ENCODE measurements at places on chromosomes 2 and 18.

- DNase-seq, result no peak
These were observed 762 bp upstream of the SPOPL start for GRCh38 chr2:138500592-138501424.

GRCh38 chr2:18349421-18349820 is 211.0 kb downstream of the RDH14 start:
- no peak for DNase-seq

- DNase-seq, result no peak
These were observed at the start of gene FBLN7 for GRCh38 chr2:112138159-112139032. Gene FBLN7 (plus strand): TSS chr2:112138385. CDS start chr2:112138656, 271 bp downstream.

DNA sequence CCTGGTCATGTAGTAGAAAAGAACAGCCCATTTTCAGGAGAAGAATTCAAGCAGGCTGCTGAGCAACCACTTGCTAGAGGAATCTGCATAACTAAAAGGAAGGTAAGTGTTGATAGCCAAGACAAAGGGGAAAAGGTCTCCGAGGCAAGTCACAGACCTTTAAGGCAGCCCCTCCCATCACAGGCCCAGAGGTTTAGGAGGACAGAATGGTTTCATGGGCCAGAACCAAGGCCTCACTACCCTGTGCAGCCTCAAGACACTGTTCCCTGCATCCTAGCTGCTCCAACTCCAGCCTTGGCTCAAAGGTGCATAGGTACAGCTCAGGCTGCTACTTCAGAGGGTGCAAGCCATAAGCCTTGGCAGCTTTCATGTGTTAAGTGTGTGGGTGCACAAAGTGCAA is 238.6 kb upstream of the CYP26B1 start:
- DNase-seq, result no peak

DNA sequence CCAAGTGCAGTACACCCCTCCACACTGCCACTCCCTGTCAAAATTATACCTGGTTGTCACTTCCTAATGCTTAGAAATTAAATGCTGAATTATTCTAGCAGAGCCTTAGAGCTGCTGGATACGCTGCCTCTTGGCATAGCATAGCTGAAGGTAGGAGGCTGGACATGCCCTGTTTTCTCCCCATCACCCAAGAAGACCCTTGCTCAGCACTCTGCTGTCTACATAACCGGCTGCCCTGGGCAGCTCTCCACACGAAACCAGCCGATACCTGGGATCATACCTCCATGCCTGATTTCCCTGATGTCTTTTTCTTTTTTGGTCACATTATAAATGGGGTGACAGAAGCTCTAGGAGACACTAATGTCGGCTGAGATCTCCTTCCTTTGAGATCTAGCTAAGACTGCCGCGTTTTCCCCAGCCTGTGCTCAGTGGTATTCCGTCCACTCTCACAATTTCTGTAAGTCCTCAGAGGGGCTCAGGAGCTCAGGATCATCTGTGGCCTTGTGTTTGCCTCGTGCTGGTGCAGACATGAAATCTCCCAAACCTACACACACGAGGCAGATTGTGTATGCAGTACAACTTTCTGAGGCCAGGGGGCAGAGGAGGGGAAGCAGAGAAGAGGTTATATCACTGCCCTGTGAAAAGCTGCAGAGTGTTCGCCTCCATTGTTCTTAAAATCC is 13.5 kb upstream of the ZAP70 start:
- DNase-seq, result peak; percentile 87

DNA sequence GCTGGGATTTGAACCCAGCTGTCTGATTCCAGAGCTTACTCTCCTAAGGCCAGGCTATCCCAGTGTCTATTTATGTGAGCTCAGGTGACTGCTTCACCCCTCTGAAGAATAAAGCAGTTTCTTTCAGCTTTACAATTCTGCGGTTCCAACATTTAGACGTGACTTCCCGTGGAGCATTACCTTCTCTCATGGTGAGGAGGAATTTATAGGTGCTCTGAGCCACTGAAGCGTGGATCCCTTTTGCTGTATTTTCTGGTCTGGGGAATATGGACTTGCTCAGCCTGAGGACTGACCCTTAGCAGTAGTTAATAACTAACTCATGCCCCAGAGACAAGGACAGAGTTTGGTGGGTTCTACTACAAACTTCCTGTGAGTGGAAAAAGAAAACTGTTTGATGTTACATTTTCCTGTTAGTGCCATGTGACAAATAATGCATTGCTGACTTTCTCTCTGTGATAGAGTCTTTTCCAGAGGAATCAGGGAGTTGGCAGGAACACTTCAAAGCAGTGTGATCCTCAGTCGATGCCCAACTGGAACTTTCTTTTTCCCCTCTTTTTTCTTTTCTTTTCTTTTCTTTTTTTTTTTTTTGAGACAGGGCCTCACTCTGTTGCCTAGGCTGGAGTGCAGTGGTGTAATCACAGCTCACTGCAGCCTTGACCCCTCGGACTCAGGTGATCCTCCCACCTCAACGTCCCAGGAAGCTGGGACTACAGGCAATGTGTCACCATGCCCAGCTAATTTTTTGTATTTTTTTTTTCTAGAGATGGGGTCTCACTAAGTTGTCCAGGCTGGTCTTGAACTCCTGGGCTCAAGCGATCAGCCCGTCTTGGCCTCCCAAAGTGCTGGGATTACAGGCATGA is 21.9 kb downstream of the CASP10 start:
- DNase-seq, result no peak

DNA sequence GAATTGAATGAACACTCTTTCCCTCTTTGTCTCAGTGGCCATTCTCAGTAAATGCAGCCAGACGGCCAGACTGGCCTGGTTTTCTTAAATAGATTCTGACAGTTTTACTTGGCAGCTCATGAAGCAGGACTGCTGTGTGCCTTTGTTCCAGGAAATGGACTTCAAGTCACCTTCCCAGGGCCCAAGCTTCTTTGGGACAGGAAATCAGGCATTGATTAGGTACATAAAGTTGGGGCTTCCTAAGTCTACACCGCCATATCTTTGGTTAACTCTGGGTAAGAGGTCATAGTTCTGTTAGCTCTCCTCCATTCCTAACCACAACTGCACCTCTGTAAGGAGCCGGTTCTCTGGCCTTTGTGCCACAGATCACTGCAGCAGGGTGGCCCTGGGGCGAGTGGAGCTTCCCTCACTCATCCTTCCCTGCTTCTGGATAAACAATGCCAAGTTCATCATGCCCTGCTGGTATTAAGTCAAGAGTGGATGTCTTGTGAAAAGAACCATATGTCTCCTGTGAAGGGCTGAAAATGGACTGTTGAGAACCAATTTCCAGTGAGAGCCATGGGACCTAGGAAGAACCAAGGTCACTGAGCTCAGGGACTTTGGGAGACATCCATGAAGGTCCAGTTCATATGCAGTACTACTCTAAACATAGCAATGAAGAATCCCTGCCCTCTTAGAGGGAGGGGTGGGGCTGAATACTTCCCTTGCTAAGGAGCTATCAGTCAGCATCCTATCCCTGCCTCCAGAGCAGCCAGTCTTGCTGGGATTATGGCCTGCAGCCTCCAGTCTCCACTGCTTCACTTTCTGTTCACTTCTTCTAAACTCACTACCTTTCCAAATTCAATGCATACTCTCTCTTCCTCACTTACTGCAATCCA is 122.6 kb upstream of the XPO1 start:
- DNase-seq, result no peak

- DNase-seq, result no peak
These were observed 38.3 kb downstream of the GCA start for GRCh38 chr2:162382278-162382677.

DNA sequence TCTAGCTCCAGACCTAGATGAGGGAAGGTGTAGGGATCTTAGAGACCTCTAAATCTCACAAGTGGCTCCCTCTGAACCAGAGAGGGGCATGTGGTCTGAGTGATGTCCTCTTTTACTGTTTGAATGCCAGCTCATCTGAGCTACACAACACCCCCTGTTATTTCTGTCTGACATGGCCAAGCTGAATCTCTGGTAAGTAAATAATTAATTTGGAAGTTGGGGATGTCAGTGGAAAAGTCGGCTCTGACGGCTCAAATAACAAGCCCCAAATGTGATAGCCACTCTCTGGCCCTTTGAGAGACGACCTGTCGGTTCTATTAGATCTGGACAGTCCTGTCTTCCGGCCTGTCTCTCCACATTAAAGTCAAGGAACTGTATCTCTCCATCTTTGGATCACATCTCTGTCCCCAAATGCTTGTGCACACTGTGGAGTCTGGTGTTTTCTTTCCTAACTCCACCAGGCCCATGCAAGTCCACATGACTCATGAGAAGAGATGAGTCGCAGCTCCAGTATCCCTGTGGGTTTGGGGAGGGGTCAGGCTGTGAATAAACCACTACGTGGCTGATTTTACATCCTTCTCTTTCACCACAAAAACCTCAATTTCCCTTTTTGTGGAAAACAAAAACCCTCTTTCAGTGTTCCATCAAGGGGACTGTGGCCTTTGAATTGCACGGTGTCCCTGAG is 52.5 kb downstream of the SETBP1 start:
- DNase-seq, result peak; percentile 65

- DNase-seq, result no peak
These were observed 20.7 kb downstream of the FZD5 start for GRCh38 chr2:207748993-207749392.

- DNase-seq, result no peak
These were observed 79.7 kb upstream of the APCDD1 start for GRCh38 chr18:10374636-10375293.

- no peak for DNase-seq
These were observed 43.2 kb downstream of the TMEM18 start for GRCh38 chr2:634041-634440.

DNA sequence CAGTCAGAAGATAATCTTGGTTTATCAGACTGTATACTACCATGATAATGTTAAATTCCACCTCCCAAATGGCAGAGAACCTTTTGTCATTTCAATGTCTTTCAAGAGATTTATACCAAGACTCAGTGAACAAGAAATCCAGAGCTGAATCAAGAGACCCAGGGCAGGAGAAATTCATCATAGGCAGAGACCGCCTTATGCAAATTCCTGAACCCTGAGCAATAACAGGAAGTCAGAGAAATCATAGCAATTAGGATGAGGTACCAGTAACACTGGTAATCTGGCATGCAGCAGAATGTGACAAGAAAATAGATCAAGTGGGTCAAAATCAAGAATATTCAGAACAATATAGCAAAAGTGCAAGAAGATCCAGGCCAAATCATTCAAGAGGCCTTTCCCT is 412.4 kb upstream of the LRATD1 start:
- no peak for DNase-seq

DNA sequence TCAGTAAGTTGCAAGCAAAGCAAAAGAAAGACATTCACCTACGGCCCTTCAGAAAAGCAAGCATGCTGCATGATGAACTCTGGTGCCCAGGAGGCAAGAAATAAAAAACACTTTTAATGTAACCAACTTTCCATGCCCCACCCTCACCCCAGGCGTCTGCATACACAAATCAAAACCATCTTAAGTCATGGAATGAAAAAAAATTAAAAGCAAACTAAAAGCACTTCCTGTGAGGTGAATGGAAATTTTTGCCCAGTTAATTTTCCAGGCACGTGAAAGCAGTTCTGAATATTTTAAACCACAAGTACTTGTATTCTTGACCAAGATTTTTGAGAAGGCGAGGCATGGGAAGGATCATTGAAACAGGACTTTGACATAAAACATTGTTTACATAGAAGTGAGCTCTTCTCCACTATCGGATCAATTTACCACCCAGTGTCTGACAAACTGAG is 2.5 kb upstream of the ICOS start:
- DNase-seq, result no peak

GRCh38 chr18:3046216-3046808 is 33.4 kb upstream of the LPIN2 start:
- DNase-seq, result no peak

DNA sequence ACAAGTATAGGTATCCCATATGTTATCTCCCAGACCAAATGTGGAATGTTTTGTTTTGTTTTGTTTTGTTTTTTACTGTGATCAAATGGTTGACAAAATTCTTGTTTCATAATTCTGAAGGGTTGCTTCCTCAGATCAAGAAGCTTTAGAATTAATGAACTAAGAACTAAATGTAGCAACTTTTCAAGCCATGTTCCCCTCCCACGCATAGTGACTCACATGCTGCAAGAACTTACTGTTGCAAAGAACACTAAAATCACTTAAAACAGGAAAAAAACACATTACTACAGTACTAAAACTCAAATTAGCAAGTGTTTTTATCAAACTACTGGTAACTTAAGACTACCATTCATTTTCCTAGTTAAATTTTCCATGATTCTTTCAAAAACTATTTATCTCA is 30.6 kb downstream of the HNRNPLL start:
- DNase-seq, result peak; percentile 24

GRCh38 chr2:105454801-105455485 is 56.1 kb upstream of the FHL2 start:
- DNase-seq, result peak; percentile 38

GRCh38 chr2:18988631-18989232 is 369.7 kb downstream of the OSR1 start:
- DNase-seq, result no peak

DNA sequence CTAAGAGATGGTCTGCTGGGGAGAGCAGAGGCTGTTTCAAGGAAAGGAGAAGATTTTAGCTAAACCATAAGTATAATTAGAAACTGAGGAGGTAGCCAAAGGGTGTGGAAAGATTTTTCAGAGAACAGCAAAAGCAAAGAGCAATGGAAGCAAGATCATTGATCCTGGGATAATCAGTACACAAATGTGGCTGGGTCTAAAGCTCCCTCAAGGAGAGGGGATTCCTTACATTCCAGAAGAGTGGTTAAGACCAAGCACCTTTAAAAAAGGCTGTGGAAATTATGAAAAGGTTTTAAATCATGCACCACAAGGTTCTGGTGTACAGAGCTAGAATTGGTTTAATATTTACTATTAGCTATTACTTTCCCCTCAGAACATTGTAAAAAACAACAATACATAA is 246.0 kb upstream of the UBE2E3 start:
- DNase-seq, result no peak

DNA sequence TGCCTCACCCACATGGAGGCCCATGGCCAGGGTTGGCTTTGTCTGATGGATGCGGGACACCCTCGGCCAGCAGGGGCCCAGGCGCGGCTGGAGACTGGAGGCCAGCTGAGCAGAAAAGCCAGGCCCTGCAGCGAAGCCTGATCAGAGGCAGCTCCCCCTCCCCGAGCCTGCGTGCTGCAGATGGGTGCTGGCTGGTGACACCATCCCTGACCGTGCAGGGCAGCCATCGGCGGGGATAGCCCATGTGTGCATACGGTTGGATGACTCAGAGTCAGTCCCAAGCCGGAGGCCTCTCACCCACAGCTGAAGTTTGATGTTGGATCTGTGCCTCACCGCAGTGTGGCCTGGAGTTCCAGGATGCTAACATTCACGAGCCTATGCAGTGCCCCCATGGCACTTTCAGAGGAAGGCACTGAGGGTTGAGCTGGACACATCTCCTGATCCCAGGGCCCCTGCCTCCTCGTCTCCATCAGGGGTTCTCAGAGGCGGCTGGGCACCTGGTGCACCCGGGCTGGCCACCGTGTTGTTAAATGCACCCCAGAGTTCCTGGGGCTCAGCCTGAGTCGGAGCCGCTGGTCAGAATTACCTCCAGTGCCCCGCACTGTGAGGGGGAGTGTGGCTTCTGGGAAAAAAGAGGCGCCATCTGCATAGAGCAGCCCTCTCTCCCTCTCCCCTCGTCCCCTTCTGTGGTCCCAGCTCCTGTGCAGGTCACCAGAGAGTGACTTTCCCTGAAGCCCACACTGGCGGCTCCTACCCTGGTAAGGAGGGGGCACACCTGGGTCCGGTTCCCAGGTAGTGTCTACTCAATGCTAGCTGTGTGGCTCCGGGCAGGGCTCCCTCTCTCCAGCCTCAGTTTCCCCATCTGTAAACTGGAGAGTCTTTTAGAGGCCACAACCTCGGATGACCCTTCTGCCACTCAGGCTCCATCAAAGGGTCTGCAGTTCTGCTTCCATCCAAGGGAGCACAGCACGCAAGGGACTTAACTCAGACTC is 19.4 kb upstream of the KIF1A start:
- DNase-seq, result no peak

GRCh38 chr2:221559991-221560390 is 12.1 kb downstream of the EPHA4 start:
- DNase-seq, result no peak
